ENCODE measurements at places on chromosomes 6 and 20. TPM values are rescaled to one million over a fixed set of nuclear protein-coding genes. Genes with fewer than 3 reads are reported as not detected.

The ELOVL4 gene
- 0.63 TPM for total RNA-seq

The EYA2 gene
- total RNA-seq, result not detected

The TGM6 gene
- not detected for total RNA-seq

The HTR1E gene
- not detected for total RNA-seq

The NR2E1 gene
- not detected for total RNA-seq

The PCSK2 gene
- not detected for total RNA-seq

All from bladder microvascular endothelial cell (primary cell).